Fibroblast of skin of abdomen (primary cell): ENCODE measurements at places on chromosomes 2 and 18.

- DNase-seq, result peak; percentile 86
These were observed 310.8 kb downstream of the ERBB4 start for GRCh38 chr2:212227755-212228154.

DNA sequence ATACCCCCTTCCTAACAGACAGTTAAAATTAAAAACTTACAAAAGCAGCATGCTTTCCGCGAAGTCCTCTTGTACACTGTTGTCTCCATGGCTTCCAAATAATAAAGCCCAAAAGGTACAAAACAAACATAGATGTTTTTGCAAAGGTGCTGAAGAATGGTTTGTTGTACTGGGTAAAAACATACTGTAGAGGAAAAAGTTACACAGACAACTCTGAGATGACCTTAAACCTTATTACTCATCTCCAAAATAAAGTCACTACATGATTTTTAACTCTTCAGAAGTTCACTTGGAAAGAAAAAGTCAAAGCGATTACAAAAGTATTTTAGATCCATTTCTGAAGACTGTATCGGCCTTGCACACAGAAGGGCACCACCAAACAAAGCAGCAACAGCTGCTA, 6.1 kb downstream of the SLC35F5 start:
- DNase-seq, result no peak

DNA sequence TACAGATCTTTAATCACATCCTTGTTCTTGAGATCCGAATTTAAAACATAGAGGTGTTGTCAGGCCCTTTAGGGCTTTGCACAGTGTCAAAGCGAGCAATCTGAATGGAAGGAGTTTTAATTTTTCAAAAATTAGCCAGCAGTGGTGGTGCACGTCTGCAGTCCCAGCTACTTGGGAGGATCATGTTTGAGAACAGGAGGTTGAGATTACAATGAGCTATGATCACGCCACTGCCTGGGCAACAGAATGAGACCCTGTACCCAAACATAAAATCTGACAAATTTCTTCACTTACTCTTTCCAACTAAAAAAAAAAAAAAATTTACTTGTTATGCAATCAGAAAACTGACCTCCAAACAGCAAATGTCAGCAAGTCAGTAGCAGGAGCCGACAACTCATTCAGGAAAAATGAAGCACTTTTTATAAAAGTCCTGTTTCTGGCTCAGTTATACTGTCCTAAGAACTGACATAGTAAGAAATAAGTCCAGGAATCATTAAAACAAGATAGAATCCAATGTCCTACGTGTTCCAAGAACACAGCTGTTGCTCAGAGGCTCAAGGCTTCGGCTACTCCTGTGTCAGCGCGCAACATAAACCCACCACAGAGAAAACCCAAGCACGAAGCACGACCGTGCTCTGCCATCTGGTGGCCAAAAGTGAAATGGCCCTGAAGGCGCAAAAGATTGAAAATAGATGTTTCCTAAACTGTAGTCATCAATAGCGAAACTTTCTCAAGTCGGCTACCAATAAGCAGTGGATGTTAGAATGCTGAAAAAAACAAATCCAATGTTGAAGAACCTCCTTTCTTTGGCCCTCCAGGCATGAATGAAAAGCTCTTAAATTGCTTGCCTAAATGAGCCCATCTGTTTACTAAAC, 138.1 kb downstream of the INO80D start:
- DNase-seq, result peak; percentile 78

DNA sequence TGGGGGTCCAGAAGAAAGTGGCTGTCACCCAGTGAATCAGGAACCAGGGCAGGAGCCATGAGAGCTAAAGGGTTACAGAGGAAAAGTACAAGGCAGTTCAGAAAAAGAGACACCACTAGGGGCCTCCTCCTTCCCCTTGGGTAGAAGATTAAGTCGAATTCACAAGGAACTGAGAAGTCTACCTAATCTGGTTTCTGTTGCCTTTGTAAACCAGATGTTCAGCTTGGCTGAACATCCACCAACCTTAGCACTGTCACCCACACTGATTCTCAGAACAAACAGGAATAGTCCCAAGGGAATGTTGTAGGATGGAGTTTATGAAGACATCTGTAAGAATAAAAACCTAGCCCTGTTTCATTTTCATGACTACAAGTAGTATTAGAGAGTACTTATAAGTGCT, 90.4 kb upstream of the NOSTRIN start:
- DNase-seq, result no peak

- peak; percentile 39 for DNase-seq
These were observed 2.7 kb downstream of the STARD7 start for GRCh38 chr2:96205888-96206287.

DNA sequence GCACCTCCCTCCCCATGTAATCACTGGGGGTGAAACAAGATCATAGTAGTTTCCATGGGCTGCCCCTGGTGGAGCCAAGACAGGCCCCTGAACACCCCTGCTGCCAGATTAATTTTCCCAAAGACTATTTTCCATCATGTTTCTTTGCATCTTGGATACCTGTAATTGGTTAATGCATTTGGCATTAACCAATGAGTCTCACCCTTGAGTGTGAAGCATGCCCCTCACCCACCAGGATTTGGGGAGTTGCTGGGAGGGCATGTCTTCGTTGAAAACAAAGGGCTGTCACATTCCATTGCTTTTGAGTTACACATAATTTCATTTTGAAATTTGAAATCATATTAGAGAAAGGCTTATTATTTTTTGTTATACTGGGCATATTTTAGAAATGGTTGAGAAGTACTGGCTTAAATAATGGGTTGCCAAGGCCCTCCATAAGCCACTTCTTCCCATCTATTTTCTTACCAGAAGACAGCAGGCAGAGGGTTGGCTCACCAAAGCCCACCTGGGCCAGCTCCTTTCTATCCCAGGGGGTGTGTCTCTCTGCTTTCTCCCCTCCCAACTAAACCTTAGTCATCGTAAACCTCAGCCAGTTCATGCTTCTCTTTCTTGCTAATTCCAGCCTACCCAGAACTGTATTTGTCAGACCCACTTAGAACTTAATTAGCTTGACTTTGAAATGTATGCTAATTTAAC, 51.8 kb downstream of the ATIC start:
- no peak for DNase-seq

DNA sequence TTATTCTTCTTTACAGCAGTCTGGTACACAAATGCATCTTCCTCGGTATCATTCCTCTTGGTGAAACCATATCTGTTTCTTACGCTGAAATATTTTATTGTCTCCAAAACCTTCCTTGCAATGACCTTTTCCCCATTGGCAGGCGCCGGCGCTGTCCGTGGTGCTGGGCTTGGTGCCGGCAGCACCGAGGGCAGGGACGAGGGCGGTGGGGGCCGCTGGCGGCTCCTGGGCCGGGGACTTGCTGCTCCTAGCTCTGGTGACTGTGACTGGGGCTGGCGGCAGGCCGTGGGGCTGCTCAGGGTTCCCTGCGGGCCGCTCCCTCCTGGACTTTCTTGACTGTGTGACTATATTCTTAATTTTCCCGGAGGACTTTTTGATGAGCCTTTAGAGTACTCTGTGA, 72.5 kb downstream of the GPR39 start:
- no peak for DNase-seq

- DNase-seq, result no peak
These were observed 197.0 kb downstream of the UBE2E3 start for GRCh38 chr2:181177376-181177775.

DNA sequence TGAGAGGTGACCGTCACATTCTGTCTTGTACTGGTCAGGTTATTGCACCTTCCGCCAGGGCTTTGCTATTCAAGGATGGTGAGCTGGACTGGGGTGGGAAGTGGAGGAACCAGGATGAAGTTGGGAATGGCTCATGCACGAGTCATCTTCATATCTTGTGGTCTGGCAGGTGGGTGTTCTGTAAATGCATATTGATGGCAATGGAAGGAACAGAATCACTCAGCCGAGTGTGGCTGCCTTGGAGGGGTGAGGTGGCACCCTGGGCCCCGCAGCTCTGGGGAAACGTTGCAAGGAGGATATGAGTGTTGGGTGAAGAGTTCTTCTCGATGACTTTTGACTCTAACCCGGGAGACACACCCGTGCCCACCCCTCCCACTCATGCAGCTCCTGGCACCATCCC, 1.2 kb downstream of the NEU2 start:
- no peak for DNase-seq

- no peak for DNase-seq
These were observed 103.6 kb downstream of the LYPD1 start for GRCh38 chr2:132566379-132566778.

- no peak for DNase-seq
These were observed 320.1 kb downstream of the GBX2 start for GRCh38 chr2:235848055-235848454.
